Activated CD8-positive, alpha-beta memory T cell treated with anti-CD3 and anti-CD28 coated beads, Interleukin-2, amount 10 ng/mL, durations not matched to agents 7 days and 5 days (primary cell): ENCODE measurements at places on chromosomes 16 and 17. TPM values are rescaled to one million over a fixed set of nuclear protein-coding genes. Genes with fewer than 3 reads are reported as not detected.

PDILT gene
- not detected for total RNA-seq

- H3K4me3 ChIP-seq: no peak overlapping the region
- H3K36me3 ChIP-seq: peaks cover 2% of the 10 kb centered on the region
- H3K27ac ChIP-seq: no peak overlapping the region
- peaks cover 7% of the 10 kb centered on the region for H3K27me3 ChIP-seq
Observed at GRCh38 chr16:46568472-46569230, 52.5 kb downstream of the SHCBP1 start.

DNA sequence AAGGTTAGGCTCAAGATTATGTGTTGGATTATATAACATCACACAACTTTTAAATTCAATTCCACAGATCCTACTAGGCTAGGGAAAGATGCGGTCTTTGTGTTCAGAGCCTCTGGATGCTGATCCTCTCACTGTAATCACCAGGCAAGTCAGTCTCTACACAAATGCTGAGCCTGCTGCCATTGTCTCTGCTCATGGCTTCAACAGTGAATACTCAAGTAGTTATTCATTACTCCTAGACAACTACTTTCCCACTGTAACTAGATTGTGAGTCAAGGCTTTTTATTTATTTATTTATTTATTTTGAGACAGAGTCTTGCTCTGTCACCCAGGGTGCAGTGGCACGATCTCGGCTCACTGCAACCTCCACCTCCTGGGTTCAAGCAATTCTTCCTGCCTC is 15.8 kb upstream of the NDUFAB1 start:
- no peaks in the 10 kb centered on the region for H3K27me3 ChIP-seq
- H3K36me3 ChIP-seq: peaks cover 22% of the 10 kb centered on the region
- H3K4me1 ChIP-seq: no peaks in the 10 kb centered on the region
- no peak for DNase-seq
- no peak overlapping the region for H3K4me3 ChIP-seq

CLDN7 gene
- total RNA-seq: 1.9 TPM

SHBG gene
- not detected for total RNA-seq

GRCh38 chr17:46832945-46833839 is 14.7 kb upstream of the WNT3 start:
- no peak overlapping the region for H3K4me3 ChIP-seq
- H3K36me3 ChIP-seq: no peaks in the 10 kb centered on the region
- peaks cover 22% of the 10 kb centered on the region for H3K27me3 ChIP-seq
- no peak for DNase-seq
- H3K4me1 ChIP-seq: peaks cover 8% of the 10 kb centered on the region
- H3K27ac ChIP-seq: no peak overlapping the region

HCRT gene
- total RNA-seq: not detected
